ENCODE measurements at places on chromosomes 11 and 22.

GRCh38 chr22:46867106-46867505 is 104.7 kb downstream of the TBC1D22A start:
- DNase-seq = no peak

- DNase-seq = no peak
Observed at GRCh38 chr11:74476536-74476935, 9.2 kb upstream of the KCNE3 start.

- DNase-seq = no peak
Observed at GRCh38 chr22:48250286-48250895, 1487.9 kb downstream of the TBC1D22A start.

DNA sequence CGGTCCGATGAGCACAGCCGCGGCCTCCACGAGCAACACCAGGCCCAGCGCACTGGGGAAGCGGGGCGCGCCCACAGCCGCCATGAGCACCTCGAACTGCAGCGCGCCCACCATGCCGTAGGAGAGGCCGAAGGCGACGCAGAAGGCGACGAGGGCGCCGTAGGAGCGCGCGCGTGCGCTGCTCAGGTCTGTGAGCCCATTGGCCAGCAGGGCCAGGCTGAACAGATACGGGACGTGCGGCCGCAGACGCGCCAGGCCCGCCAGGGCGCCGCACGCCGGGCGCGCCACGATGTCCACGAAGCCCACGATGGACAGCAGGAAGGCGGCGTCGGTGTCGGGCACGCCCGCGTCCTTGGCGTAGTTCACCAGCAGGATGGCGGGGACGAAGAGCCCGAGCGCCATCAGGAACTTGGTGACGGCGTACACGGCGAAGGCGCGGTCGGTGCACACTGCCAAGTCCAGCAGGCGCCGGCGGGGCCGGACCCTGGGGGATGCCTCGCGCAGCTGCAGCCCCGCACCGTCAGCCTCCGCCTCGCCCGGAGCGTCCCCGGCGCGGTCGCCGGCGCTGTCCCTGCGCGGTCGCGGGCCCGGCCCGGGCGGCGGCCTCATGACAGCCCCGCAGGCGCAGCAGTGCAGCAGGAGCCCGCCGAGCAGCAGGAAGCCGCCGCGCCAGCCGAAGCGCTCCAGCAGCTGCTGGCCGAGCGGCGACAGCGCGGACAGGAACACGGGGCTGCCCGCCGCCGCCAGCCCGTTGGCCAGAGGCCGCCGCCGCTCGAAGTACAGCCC is 2.9 kb downstream of the SLC16A8 start:
- DNase-seq = peak; percentile 73

DNA sequence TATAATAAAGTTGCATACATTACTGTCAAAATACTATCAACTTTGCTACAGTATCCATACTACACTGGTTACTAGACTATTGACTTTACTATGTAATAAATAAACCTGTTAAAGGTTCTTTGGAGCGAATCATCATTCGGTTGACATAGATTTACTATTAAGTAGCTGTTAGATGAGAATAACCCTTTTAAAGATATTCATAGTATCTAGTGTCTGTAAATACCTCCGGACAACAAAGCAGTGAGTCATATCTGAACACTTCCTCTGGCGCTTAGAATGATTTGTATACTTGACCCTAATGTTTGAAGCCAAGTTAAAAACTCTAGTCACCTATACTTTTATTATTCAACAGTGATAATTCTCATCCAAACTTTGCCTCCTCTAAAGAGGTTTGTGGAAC is 84.7 kb downstream of the MSANTD4 start:
- no peak for DNase-seq

- DNase-seq = no peak
Observed at GRCh38 chr11:117039900-117040299, 58.3 kb downstream of the SIK3 start.

All from right kidney (tissue), 9 donors.